ENCODE measurements at places on chromosomes 5 and 9. TPM values are rescaled to one million over a fixed set of nuclear protein-coding genes. Genes with fewer than 3 reads are reported as not detected.

IL5 gene
- total RNA-seq = not detected

NIPAL4 gene
- total RNA-seq = 4.2 TPM

NAIP gene
- total RNA-seq = 3.2 TPM

F2RL1 gene
- total RNA-seq = 88.1 TPM

THBS4 gene
- 0.33 TPM for total RNA-seq

LSM11 gene
- 2.2 TPM for total RNA-seq

GIN1 gene
- 2.3 TPM for total RNA-seq

GABRA1 gene
- not detected for total RNA-seq

CACFD1 gene
- 29.3 TPM for total RNA-seq

BRD9 gene
- 32.7 TPM for total RNA-seq

ZNF483 gene
- 2.3 TPM for total RNA-seq
